Left cardiac atrium (tissue), 4 donors: ENCODE measurements at places on chromosomes 2 and 18. TPM values are rescaled to one million over a fixed set of nuclear protein-coding genes. Genes with fewer than 3 reads are reported as not detected.

SCN9A gene
- 6.4 TPM for total RNA-seq

UGT1A10 gene
- total RNA-seq = not detected

KATNAL2 gene
- total RNA-seq = 3.4 TPM

CCDC178 gene
- total RNA-seq = 1.4 TPM

DNA sequence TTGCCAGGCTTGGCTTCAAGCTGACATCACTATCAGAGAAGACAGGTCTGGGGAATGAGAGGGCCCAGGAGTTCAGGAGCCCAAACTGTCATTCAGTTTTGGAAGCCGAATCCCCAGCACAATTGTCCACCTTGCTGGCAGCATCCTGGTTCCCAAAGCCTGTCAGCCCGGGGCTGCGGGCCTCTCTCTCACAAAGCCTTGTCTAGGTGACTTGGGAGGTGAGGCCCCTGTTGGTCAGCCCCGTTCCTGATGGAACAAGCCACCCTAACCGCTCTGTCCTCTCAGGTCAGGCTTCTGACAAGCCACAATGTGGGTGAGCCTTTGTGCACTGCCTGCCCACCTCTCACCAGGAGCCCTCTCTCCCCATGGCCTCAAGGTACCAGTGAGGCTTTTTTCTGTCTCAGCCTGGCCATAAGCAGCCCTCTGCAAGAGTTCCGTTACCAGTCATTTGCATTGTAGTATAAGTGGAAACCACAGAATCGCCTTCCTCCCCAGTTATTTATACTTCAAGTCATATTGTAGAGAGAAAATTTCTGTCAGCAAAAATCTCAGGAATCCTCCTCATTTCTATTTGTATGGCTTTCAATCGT is 100.6 kb downstream of the MSH2 start:
- no peak for DNase-seq

DNA sequence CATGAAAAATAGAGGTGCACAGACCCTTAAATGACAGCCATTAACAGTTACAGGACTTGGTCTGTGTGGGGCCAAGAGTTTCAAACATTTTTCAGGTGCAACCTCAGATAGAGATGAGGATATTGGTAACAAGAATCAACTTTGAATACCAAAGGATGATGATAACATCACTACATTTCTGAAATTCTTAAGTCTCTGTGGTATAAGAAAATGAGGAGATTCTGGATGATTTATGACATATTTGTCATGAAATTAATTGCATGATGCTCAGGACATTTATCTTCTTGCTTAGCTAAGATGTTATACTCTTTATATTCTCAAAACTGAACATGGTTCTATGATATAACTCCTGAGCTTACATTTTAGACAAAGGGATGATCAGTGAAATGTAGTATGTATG is 471.8 kb upstream of the CWC22 start:
- no peak for DNase-seq

DNA sequence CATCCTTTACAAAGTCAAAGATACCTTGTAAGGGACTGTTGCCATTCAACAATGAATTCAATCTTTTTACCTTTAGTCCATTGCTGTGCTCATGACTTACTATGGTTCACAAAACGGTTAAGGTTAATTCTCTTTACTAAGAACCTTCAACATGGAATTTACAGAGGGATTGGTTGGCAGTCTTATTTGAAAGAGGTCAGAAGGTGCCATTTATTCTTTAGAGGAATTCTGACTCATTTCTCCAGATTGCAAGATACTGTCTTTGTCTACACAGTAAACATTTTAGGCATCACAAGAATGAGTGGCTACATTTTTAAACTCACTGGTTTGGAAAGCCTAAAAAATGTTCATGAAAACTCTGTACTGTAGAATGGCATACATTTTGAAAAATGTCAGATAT is 17.4 kb downstream of the KCNH7 start:
- DNase-seq = no peak

DNA sequence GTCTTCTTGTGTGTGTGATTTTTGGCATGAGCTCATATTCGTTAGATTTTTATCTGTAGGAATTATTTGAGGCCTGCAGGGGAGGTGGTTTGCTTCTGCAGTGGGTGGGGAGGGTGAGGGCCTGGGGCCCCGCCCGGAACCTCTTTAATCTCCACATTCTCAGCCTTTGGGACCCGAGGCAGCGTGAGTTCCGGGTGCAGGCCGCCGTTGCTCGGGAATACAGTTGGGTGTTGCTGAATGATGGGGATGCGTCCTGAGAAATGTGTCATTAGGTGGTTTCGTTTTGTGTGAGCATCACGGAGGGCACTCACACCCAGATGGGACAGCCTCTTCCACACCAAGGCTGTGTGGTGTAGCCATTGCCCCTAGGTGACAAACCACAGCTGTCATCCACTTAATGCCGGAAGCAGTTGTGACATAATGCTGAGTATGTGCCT is 13.7 kb upstream of the GAL3ST2 start:
- DNase-seq = peak; percentile 19

- DNase-seq = no peak
Measured at GRCh38 chr18:61628085-61628484, 264.7 kb downstream of the RNF152 start.
